ENCODE measurements at places on chromosomes 12 and 14.

GRCh38 chr14:80381807-80382363, 170.6 kb upstream of the DIO2 start:
- peak; percentile 26 for DNase-seq

DNA sequence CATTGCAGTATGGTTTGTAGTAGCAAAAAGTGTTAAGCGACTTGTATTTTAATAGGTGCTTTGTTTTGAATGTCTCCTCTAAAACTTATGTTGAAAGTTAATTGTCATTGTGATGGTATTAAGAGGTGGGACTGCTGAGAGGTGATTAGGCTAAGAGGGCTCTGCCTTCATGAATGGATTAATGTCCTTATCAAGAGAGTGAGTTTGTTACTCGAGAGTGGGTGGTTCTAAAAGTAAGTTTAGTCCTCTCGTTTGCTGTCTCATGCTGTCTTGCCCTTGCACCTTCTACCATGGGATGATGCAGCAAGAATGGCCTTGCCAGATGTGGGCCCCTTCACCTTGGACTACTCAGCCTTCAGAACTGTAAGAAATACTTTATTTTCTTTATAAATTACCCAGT, 17.4 kb downstream of the ZDHHC17 start:
- DNase-seq, result no peak

DNA sequence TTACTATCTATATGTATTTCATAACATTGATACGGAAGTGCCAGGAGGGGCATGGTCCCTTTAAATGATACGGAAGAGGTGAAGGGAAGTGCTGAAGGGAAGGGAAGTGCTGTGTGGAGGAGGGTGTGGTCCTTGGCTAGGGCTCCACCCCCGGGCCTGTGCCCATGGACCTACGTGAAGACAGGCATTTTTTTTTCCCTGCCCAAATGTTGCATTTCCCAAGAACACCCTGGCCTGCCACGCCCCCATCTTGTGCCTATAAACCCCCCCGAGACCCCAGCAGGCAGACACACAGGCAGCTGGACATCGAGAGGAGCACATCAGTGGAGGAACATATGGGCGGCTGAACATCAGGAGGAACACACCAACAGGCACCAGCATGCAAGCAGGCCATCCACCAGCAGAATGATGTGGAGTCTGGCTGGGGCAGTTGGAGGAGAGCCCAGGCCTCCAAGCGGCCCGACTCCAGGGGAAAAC, 134.1 kb downstream of the SLC41A2 start:
- DNase-seq, result no peak

DNA sequence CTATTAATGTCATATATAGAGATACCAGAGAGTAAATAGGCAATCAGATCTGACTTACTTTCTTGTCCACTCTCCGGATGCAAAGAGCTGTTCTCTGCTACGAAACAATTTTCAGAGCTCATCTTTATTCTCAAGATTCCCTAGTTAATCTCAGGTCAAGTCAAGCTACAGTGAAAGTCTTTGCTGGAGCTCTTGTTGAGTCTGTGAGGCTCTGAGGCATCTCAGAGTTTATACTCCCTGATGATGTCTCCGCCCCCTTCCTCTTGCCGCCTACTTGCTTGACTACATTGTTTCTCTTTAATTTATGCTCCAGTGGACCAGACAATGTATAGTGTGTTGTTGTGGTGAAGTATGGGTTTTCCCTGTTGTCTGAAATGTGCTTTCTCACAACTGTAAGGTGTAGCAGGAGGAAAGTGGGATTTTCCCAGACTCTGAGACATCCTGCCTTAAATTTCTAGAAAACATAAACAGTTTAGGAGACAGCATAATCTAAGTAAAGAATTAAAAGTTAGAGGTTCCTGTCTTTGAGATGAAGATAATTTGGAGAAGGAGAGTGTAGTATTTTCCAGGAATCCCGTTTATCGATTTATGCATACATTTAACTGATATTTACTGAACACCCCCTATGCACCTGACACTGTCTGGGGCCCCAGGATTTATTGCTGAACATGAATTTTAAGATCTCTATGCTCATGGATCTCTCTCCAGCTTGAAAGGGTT, at the start of gene CD69:
CD69 (minus strand) TSS at position 203 of the 720 bp plus-strand sequence; CDS start at position 122, 81 bp downstream.
- DNase-seq, result no peak
